ENCODE measurements at places on chromosomes 7 and 10.

- no peak for DNase-seq
These were observed 15.2 kb upstream of the LRRTM3 start for GRCh38 chr10:66910671-66911070.

DNA sequence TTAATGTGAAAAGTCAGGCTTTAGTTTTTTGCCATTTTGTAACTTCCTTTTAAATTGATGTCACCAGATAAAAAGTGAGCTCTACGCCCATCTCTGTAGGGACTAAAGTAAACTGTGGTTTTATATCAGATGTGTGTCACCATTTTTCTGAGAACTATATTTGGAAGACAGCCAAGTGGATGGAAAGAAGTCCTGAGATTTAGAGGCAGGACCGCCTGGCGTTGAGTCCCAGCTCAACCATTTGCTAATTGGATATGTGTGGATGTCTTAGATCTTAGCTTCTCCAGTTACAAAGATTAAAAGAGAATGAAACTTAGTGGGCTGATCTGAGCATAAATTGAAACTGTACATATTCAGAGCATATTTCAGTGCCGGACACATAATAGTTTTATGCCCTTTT lies 691.6 kb upstream of the CELF2 start:
- no peak for DNase-seq

DNA sequence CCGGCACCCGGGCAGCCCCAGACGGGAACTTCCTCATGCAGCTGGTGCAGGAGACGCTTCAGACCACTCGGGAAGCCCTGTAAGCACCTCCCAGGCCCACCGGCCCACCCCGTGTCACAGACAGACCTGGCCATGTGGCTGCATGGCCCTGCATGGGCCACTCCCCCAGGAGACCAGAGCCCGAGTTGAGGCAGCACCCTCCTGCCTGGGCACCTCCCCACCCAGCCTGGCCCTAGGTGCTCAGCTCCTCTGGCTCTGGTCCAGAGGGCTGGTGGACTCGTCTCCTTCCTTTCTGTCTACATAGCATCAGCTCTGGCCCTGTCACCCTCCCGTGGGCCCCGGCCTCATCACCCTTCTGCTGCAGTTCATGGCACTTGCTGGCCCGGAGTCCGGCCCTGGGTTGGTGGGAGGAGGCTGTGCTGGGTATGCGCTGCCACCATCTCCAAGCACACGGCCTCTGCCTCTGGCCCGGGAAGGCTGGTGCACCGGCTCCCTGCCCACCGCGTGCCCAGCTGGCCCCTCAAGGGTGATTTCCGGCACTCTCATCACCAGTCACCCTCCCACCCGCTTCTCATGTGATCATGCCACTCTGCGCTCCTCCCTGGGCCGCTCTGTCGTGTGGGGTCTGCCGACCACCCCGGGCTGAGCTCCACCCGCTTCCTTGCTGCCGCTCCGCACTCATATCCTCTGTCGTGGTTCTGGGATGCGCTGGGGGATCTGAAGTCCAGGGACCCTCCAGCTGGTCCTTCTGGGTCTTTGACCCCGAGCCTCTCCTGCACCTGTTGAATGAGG lies 53.1 kb upstream of the DPYSL4 start:
- no peak for DNase-seq

DNA sequence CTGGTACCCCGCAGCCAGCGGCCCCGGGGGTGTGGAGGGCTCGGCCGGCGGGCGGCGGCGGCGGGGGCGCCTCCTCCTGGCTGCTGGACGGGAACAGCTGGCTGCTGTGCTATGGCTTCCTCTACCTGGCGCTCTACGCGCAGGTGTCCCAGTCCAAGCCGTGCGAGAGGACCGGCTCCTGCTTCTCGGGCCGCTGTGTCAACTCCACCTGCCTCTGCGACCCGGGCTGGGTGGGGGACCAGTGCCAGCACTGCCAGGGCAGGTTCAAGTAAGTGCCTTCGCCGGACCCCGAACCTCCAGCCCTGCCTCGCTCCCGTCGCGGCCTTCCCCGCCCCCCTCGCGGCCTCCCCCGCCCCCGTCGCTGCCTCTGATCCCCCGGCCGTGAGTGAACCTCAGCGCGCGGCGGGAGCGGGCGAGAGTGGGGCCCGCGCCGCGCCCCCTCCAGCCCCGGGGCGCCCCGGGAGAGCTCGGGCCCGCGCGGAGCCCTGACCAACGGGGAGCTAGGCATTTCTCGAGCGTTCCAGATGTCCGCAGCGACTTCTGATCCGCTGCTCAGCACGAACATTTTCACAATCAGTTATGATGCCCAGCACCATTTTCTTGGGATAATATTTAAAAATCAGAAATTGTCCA lies 727 bp downstream of the ATRNL1 start:
- no peak for DNase-seq

DNA sequence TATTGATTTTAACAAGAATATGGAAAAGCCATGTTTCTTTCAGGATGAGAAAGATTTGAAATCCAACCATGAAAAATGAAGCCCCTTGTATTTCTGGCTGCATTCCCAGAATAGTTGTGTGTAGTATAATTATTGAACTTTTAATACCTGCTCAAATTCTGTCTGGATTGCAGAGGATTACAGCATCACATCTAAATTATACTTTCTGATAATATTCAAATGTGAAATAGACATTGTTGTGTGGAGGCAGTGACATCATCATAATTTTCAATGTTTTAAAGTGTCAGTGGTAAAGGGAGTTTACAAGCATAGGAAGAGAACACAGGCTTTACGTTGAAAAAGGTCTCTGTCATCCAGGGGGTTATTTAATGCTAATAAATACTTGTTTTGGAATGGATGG lies 93.4 kb downstream of the POLL start:
- no peak for DNase-seq

DNA sequence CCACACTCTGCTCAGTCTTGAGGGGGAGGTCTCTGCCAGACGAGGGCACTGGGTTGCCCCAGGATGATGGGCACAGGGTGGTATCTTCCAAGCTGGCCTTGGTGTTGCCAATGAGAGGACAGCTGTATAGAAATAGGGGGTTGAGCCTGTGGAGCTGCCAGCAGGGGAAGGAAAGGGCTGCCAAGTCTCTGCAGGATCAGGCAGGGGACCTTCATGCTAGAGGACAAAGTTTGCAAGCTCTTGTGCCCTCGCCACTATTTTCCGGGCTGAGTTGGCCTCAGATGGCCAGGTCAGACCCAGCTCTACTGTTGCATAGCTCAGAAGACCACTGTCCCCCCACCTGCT lies 68.7 kb downstream of the ARHGAP22 start:
- no peak for DNase-seq

DNA sequence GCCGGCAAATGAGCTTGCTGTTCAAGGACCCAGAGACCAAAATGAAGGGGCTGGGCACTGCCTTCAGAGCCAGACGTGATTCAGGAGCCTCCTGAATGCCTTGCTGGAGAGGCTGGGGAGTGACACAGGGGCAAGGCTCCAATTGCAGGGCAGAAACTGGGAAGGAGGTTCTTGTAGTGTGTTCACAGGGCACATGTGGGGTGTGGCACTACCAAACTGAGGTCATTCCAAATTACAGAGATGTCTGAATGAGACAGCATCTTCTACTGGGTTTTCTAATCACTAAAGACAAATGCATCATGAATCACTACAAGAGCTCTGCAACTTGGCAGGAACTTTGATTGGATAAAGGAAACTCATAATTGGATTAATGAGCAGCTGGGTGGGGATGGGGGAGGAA lies 17.8 kb downstream of the CRTAC1 start:
- DNase-seq, result no peak

- DNase-seq, result no peak
These were observed 966.8 kb downstream of the LRMDA start for GRCh38 chr10:76398043-76398710.

DNA sequence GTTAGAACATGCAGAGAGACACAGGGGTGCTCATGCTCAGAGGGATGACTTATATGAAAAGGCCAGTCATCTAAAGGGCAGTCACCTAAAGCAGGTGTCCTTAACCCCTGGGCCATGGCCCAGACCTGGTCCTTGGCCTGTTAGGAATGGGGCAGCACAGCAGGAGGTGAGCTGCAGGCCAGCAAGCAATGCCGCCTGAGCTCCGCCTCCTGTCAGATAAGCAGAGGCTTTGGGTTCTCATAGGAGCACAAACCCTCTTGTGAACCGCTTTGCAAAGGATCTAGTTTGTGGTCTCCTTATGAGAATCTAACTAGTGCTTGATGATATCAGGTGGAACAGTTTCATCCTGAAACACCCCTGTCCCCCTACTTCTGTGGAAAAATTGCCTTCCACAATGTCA lies 14.5 kb downstream of the ANKRD7 start:
- DNase-seq, result no peak

DNA sequence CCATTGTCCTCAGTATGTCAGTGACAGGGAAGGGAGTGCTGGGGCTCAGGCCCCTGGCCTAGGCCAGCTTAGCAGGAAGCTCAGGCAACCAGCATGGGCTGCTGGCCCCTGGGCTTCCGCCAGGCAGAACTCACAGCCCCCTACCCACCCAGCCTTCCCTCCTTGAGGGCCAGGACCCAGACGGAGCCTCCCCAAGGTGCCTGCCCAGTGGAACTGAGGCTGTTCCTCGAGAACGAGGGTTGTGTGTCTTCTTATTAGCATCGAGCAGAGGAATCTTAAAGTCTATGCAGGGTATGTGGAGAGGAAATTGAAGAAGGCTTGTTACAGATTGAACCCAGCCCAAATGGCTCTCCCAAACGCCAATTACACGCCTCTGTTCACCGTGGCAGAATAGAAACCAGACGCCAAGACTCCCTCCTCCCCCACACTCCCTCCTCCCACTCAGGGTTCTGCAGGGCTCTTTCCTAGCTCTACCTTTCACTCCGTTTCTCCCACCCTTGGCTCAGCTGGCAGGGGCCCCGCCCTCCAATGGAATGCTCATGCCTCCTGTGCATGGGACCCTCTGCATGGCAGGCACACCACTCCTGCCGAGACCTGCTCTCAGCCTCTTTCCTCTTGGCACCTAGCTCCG lies 134.4 kb downstream of the ZMIZ1 start:
- no peak for DNase-seq

DNA sequence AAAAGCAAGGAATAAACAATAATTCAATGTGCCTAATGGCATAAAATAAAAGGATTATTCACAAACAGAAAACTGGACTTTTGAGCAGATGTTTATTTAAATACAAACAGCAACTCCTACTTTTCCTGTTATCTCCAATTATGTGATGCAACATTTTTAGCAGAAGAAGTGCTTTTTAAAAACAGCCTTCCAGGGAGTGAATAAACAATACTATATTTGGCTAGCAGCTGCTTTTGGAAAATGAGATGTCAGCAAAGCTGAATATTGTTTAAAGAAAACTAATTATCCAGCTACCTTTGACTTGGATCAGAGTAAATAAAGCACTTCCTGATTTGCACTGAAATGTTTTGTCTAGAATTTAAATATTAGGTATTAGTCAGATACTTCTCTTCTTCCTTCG lies 23.2 kb downstream of the CDK1 start:
- peak; percentile 44 for DNase-seq

GRCh38 chr7:129285111-129285510 lies 60.3 kb downstream of the AHCYL2 start:
- DNase-seq, result no peak

- no peak for DNase-seq
These were observed 115.1 kb downstream of the RNF216 start for GRCh38 chr7:5666361-5666760.

DNA sequence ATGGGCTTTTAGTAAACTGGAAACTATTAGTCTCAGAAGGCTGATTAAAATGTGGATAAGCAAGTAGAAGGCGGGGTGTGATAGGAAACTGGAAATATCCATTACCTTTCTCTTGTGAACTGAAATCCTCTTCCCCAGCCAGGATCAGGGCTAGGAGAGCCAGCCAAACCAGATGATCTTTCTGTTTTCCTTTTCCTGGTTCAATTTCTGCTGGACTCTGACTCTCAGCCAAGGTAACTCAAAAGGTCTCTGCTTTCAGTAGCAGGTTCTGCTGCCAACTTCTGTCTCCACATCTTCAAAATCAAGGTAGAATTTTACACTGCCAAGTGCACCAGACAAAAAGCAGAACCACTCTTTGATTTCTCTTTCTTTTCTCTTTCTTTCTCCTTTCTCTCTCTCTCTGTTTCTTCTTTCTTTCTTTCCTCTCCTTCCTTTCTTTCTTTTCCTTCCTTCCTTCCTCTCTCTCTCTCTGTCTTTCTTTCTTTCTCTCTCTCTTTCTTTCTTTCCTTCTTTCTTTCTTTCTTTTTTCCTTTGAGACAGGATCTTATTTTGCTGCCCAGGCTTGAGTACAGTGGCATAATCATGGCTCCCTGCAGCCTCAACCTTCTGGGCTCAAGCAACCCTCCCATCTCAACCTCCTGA lies 30.8 kb downstream of the OTUD1 start:
- no peak for DNase-seq

DNA sequence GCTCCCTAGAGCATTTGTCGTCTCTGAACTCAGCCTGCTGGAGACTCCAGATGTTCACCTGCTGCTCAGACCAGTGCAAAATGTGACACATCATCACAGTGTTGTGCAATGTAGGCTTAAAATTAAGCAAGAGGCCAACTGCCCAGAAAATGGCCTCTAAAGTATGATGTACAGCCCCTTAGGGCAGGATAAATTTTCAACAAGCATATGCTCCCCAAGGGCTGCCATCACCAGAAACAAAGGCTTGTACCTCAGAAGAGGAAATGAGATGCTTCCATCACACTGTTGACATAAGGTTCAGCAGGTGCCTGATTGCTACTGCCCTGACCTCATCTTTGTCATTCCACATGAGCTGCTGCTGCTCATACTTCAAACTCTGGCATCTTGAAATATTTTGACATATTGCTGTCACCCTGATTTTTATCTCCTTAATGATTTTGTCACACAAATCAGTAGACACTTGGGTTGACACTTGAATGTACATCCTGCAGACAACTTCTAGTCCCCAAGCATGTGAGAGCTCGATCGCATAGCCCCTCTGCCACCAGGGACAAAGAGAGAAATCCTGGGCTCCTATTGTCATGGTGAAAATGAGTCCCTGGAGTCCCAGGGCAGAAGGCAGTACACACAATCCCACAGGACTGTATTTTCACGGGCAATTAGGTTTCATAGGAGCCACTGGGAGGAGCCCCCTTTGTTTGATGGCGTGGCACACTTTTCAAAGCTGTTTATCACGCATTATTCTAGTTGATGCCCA lies 219.7 kb upstream of the STK17A start:
- DNase-seq, result no peak

- DNase-seq, result no peak
These were observed 94.3 kb downstream of the OAT start for GRCh38 chr10:124324451-124324850.

GRCh38 chr10:4483811-4484210 lies 342.2 kb upstream of the AKR1E2 start:
- no peak for DNase-seq

GRCh38 chr10:67492317-67493019 lies 203.5 kb downstream of the CTNNA3 start:
- DNase-seq, result no peak

GRCh38 chr7:155486783-155487508 lies 29.0 kb downstream of the EN2 start:
- no peak for DNase-seq
